ENCODE measurements at places on chromosomes 2 and 18.
A peak's percentile ranks its signal among the peaks of the same experiment; 100 is the strongest.

DNA sequence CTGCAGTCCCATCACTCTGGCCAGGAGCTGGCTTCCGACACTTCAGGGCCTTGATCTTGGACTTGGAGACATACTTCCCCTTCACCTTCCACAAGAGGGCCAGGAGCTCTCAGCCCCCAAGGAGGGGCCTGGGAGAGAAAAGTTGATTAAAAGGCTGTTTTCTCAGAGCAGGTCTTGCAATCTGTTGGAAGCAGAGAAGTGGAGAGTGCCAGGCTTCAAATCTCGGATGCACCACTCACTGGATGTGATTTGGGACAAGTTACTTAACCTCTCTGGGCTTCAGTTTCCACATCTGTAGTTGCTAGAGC is 255.3 kb downstream of the CYP26B1 start:
- no peak for DNase-seq

- no peak for DNase-seq
Measured at GRCh38 chr2:54906716-54907115, 143.5 kb downstream of the RTN4 start.

GRCh38 chr2:229714736-229715541 is 584 bp upstream of the DNER start:
- DNase-seq: peak; percentile 31

GRCh38 chr2:44166096-44166495 is 2.6 kb upstream of the PPM1B start:
- DNase-seq: no peak

- no peak for DNase-seq
Measured at GRCh38 chr18:44514106-44514505, 166.6 kb upstream of the SETBP1 start.

DNA sequence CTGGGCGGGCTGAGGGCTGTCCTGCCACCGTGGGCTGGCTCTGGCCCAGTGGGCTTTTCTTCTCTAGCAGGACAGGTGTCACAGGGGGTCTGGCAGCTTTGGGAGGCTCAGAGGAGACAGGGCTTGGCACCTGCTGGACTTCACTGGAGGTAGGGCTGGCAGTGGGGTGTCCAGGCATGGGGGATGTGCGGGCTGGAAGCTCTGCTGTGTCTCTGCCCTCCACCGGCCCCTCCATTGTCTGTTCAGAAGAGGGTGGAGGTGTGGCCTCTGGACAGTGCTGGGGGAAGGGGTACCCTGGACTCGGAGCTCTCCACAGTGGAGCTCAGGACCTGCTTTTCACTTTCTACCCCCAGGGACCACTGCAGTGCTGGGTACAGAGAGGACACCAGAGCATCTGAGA is 9.2 kb downstream of the PTPRN start:
- DNase-seq: no peak

- DNase-seq: no peak
Measured at GRCh38 chr2:42314892-42315468, 46.0 kb downstream of the COX7A2L start.

- no peak for DNase-seq
Measured at GRCh38 chr2:47354013-47354847, 48.7 kb upstream of the MSH2 start.

- no peak for DNase-seq
Measured at GRCh38 chr2:71546275-71546638, 92.9 kb downstream of the DYSF start.

- no peak for DNase-seq
Measured at GRCh38 chr2:218813771-218814460, 17.7 kb downstream of the PRKAG3 start.

- DNase-seq: no peak
Measured at GRCh38 chr2:67877301-67877700, 185.5 kb downstream of the C1D start.

GRCh38 chr18:28163201-28163775 is 13.6 kb downstream of the CDH2 start:
- no peak for DNase-seq

GRCh38 chr2:63639344-63639743 is 50.6 kb downstream of the MDH1 start:
- no peak for DNase-seq

GRCh38 chr2:151857650-151858049 is 29.4 kb upstream of the ARL5A start:
- DNase-seq: no peak

DNA sequence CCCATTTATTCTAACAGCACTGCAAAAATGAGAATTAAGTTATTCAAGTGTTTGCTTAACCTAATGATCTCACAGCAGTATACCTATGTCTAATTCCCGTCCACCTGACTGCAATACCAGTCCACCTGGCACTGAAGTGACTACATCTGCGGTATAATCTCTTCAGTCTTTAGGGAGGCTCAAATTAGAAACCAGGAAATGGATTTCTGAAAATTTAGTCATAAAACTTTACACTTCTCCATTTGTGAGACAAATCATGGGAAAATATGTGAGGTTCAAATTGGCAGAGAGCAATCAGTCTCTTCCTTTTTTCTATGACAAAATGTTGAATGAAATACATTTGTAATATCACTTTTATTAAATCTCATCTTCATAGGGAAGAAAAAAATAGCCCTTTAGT is 33.0 kb downstream of the FTCDNL1 start:
- no peak for DNase-seq
